Hair follicular keratinocyte (primary cell): ENCODE measurements at places on chromosomes 11 and 22. TPM values are rescaled to one million over a fixed set of nuclear protein-coding genes. Genes with fewer than 3 reads are reported as not detected.

OR51B4 gene
- total RNA-seq = not detected in 2 replicates

FGF19 gene
- total RNA-seq = 0.15 and 0.16 TPM in 2 replicates

MAJIN gene
- not detected in 2 replicates for total RNA-seq

ADAMTS8 gene
- not detected in 2 replicates for total RNA-seq

SLC37A2 gene
- total RNA-seq = 22.2 and 35.8 TPM in 2 replicates

C22orf42 gene
- total RNA-seq = not detected in 2 replicates

RNASEH2C gene
- 48.7 and 94.1 TPM in 2 replicates for total RNA-seq

FBLN1 gene
- total RNA-seq = 16.6 and 20.0 TPM in 2 replicates

RAB38 gene
- 107 and 151 TPM in 2 replicates for total RNA-seq

TSSK2 gene
- total RNA-seq = not detected in 2 replicates

MMP13 gene
- 0.16 TPM in 1 of 2 replicates, not detected in the other for total RNA-seq

RIMBP3B gene
- total RNA-seq = not detected in 2 replicates

BLID gene
- total RNA-seq = 0.31 and 0.34 TPM in 2 replicates

HORMAD2 gene
- not detected in 2 replicates for total RNA-seq

C11orf86 gene
- total RNA-seq = not detected in 2 replicates

FOLR2 gene
- not detected in 2 replicates for total RNA-seq

NEFH gene
- 0.31 and 0.80 TPM in 2 replicates for total RNA-seq

TEX54 gene
- not detected in 2 replicates for total RNA-seq

TBX1 gene
- 13.7 and 22.6 TPM in 2 replicates for total RNA-seq

NXPE4 gene
- total RNA-seq = not detected in 2 replicates

TEX12 gene
- total RNA-seq = not detected in 2 replicates

TMA7B gene
- total RNA-seq = not detected in 2 replicates

IL18 gene
- total RNA-seq = 31.6 and 49.2 TPM in 2 replicates

OR2D2 gene
- total RNA-seq = not detected in 2 replicates

GLB1L2 gene
- total RNA-seq = 1.2 and 2.0 TPM in 2 replicates

GP1BB gene
- 2.8 and 2.9 TPM in 2 replicates for total RNA-seq

PDE2A gene
- 1.5 and 3.9 TPM in 2 replicates for total RNA-seq

KLHL35 gene
- total RNA-seq = 0.34 and 1.2 TPM in 2 replicates

EWSR1 gene
- 177 and 256 TPM in 2 replicates for total RNA-seq

NXPE2 gene
- total RNA-seq = not detected in 2 replicates

GTSE1 gene
- total RNA-seq = 3.3 and 11.1 TPM in 2 replicates

JAML gene
- not detected in 2 replicates for total RNA-seq

NAALADL1 gene
- 13.0 and 32.8 TPM in 2 replicates for total RNA-seq

OR51B2 gene
- not detected in 2 replicates for total RNA-seq

ZC3H12C gene
- 5.6 and 11.0 TPM in 2 replicates for total RNA-seq

HIC2 gene
- 1.6 and 1.7 TPM in 2 replicates for total RNA-seq

MMP27 gene
- total RNA-seq = not detected in 2 replicates

MYBPC3 gene
- total RNA-seq = not detected in 2 replicates

SYCE3 gene
- not detected in 2 replicates for total RNA-seq

PRCP gene
- 24.3 and 27.6 TPM in 2 replicates for total RNA-seq

HSPB2 gene
- total RNA-seq = not detected in 2 replicates

ANKRD42 gene
- 4.1 and 7.2 TPM in 2 replicates for total RNA-seq

EXPH5 gene
- 5.4 TPM in 2 replicates for total RNA-seq

UPB1 gene
- not detected in 2 replicates for total RNA-seq

TMEM225 gene
- not detected in 2 replicates for total RNA-seq

OR2AG2 gene
- total RNA-seq = 0.11 TPM in 1 of 2 replicates, not detected in the other
